Dermis lymphatic vessel endothelial cell (primary cell): ENCODE measurements at places on chromosomes 1 and 21. TPM values are rescaled to one million over a fixed set of nuclear protein-coding genes. Genes with fewer than 3 reads are reported as not detected.

MAP3K21 gene
- total RNA-seq = 0.43 and 0.54 TPM in 2 replicates

PARK7 gene
- 201 and 228 TPM in 2 replicates for total RNA-seq

FCGR3B gene
- total RNA-seq = not detected in 2 replicates

FNBP1L gene
- total RNA-seq = 32.8 and 54.7 TPM in 2 replicates

OR2L5 gene
- not detected in 2 replicates for total RNA-seq
